ENCODE measurements at places on chromosomes 11 and 22.

DNA sequence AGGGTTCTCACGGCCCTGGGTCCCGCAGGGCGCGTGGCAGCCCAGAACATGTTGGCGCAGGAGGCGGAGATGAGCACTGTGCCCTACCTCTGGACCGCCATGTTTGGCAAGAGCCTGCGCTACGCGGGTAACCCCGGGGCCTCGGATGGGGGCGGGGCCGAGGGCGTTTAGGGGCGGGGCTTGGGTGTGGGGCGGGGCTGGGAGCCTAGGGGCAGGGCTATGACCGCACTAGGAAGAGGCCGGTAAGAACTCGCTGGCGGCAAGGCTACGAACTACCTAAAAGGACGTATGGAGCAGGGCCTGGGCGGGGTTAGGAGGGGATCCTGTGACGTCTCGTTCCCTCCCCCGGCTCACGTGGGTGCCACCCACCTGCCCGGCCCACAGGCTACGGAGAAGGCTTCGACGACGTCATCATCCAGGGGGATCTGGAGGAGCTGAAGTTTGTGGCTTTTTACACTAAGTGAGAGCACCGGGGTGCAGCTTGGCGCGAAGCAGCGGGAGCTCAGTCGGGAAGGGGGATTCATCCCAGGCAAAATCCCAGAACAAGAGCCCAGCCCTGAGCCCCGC lies 2.8 kb upstream of the LZTR1 start:
- DNase-seq: peak; percentile 71

DNA sequence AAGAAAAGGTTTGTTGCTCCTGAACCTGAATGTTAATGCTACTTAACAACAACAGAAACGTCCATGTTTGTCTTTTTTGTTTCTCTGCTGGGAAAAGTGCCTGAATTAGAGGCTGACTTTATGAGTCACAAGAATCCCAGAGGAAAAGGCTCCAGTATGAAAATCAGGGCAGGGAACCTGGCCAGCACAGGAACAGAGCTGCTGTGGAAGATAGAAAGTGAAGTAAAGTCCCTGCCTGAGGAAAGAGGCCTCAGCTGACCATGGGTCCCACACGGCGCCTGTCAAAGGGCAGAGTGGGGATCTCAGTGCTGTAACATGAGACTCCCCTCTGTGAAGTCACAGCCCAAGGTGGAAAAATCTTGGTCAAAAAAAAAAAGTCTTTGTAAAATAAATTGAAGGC lies 632.3 kb upstream of the CCDC90B start:
- no peak for DNase-seq

DNA sequence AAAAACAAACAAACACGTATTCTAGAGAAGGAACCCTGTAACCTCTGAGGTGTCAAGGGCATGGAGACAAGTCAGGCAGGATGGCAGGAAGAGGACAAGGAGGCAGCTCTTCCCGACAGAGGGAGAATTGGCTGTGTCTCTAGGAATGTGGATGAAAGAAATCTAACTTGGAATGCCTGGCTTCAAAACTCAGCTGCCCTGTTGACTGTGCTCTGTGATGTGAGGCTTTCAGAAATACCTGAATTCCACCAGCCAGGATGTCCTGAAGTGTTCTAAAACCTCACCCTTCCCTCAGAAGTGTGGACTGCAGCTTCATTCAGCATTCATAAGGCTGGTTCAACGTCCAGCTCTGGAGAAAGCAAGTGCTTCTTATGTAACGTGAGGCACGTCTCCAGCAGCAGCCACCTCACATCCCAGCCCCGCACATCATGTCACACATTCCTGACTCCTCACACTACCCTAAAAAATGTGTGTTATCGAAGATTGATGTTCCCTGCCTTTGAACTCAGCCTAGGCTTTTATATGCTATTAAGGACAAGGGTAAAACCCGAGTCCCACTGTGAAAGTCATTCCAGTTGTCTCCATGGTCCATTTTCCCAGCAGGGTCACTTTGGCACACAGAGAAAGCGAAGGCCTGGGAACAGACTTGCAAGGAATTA lies 398.9 kb downstream of the ETS1 start:
- DNase-seq: no peak

GRCh38 chr22:43155789-43156188 lies 4.4 kb downstream of the TSPO start:
- no peak for DNase-seq

- peak; percentile 86 for DNase-seq
These were observed 5.9 kb upstream of the ETS1 start for GRCh38 chr11:128593281-128593680.

- DNase-seq: no peak
These were observed 41.3 kb downstream of the NARS2 start for GRCh38 chr11:78533399-78533798.

GRCh38 chr11:68118706-68119448 lies 2.3 kb downstream of the CHKA start:
- DNase-seq: peak; percentile 77

- DNase-seq: peak; percentile 49
These were observed 697 bp downstream of the RNF169 start for GRCh38 chr11:74749127-74749964.

- DNase-seq: no peak
These were observed 16.6 kb upstream of the NTM start for GRCh38 chr11:131353766-131354165.

DNA sequence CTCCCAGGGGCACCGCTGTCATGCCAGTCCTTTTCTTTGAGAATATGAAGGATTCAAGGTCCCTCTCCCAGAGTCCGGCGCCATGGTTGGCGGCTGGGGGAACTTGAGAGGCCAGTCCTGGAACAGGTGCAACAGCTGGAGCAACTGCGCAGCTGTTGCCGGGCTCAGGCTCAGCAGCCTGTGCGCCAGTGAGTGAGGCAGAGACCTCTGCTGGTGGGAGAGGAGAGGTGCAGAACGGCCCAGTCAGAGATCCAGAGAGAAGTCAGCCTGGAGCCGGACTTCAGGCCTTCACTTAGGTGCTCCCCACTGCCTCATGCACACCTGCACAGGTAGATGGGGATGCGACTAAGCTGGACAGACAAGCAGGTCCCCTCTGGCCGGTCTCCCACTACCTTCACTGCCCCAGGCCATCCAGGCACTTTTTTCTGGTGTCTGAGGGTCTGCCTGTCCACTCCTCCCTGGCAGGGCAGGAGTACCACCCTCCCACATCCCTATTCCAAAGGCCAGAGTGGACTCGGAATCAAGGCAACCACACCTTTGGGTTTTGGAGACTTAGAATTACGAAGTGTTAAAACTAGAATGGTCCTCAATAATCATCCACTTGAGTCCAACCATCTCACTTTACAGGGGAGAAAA lies 4.6 kb downstream of the CHRDL2 start:
- peak; percentile 72 for DNase-seq

- DNase-seq: peak; percentile 21
These were observed 51.7 kb downstream of the ZBTB16 start for GRCh38 chr11:114110952-114111947.

- DNase-seq: no peak
These were observed 15.5 kb upstream of the TMEM123 start for GRCh38 chr11:102467853-102468580.

DNA sequence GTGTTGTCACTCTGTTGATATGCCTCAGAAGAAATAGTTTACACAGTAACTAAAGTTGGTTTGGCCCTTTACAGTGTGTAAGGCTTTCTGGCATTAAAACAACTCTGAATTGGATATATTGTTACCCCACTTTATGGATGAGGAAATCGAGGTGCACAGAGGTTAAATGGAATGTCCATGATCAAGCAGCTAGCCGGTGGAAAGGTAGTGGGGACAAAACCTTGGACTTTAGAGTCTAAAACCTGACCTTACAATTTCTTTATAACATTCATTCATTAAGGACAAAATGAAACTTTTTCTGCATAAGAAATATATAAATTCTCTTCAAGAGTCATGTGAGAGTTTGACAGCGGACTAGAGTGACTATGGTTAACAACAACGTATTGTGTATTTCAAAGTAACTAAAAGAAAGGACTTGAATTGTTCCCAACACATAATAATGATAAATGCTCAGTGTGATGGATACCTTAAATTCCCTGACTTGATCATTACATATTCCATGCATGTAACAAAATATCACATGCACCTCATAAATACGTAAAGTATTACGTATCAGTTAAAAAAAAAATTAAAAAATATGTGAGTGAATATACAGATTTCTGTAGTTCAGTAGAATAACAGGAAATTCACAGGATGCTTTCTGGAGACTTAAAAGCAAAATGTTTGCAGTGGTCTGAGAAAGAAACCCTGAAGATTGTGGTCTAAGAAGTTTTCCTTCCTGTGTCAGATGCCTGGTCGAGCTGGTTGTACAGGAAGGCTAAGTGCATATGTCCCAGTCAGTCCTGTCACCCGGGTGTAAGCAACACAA lies 51.0 kb downstream of the TEAD1 start:
- DNase-seq: peak; percentile 68

- no peak for DNase-seq
These were observed 32.2 kb upstream of the TRIM29 start for GRCh38 chr11:120169981-120170698.

GRCh38 chr11:118033443-118033842 lies 43.4 kb upstream of the TMPRSS4 start:
- no peak for DNase-seq

GRCh38 chr11:103070142-103070541 lies 21.8 kb downstream of the DCUN1D5 start:
- DNase-seq: no peak

DNA sequence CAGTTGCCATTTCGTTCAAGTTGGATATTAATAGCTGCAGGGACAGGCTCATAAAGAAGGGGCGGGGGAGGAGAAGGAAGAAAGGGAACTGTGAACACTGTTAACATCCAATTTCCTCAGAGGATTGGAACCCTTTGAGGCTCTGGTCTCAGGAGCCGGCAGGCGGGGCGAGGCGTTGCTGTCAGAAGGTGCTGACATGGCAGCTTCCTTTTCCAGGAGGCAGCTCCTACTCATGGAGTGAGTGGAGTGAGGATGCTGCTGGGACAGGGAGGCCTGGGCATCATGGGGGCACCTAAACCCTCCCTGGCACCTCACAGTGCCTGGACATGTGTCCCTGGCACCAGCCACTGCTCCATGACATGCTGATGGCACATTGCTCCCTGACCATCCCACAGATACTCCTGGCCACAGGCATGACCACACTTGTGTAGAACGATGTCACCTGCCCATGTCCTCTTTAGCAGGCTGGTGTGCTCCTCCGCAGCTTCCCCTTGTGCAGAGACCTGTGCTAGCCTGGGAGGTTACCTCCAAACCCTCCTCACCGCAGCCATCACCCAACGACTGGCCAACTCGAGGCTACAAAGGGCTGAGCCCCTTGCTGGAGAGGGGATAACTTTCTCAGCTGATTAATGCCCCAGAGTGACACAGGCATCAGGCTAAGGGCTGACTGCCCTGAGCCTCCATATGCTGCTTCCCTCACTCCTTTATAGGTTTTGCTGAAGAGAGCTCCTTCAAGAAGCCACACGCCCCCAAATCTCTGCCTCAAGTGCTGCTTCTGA lies 79.6 kb upstream of the NECTIN1 start:
- DNase-seq: no peak

DNA sequence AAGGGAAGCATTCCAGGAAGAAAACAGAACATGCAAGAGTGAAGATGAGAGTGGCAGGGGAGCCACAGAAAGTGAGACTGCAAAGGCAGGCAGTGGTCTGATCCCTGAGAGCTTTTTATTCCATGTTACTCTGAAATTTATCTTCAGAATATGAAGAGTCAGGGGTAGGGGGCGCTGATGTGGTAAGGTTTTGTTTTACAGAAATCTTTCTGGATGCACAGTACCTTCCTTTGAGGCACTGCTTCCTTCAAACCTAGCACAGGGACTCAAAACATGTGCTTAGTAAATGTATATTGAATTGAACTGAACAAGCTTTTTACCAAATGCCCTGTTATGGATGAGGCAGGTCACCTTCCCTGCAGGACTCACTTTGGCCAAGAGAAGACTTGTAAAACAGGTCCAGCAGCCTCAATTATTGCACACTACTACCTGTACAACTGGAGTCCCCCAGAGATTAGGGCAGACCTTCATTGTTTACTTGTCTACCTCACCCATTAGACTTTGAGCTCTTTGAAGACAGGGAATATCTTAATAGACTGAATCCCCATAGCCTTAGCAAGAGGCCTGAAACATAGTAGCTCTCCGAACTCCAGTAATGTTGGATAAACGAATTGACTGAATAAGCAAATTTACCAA lies 2.2 kb downstream of the PAK1 start:
- DNase-seq: no peak

- no peak for DNase-seq
These were observed at the start of gene CYTH4 for GRCh38 chr22:37282385-37282677. TSS of gene CYTH4 (plus strand) at chr22:37282508. CDS start at chr22:37282570, 62 bp downstream.

DNA sequence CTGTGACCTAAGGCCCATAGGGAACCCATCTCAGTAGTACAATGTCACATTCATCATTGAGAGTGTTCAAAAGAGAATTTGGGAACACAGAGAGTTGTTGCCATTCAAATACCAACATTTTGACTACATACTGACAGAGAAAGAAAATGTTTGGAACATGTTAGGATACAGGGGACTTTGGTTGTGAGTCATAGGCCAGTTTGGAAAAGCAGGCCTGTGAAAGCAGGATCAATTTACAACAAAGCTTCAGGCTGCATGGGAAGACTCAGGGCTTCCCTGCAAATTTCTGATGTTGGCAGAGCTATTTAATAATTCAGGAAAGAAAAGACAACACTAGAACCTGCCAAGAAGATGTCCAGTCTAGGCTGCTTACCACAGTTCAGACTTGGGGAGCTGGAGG lies 374 bp downstream of the NLRP10 start:
- peak; percentile 5 for DNase-seq

- no peak for DNase-seq
These were observed 111.0 kb downstream of the ST3GAL4 start for GRCh38 chr11:126466236-126467045.

DNA sequence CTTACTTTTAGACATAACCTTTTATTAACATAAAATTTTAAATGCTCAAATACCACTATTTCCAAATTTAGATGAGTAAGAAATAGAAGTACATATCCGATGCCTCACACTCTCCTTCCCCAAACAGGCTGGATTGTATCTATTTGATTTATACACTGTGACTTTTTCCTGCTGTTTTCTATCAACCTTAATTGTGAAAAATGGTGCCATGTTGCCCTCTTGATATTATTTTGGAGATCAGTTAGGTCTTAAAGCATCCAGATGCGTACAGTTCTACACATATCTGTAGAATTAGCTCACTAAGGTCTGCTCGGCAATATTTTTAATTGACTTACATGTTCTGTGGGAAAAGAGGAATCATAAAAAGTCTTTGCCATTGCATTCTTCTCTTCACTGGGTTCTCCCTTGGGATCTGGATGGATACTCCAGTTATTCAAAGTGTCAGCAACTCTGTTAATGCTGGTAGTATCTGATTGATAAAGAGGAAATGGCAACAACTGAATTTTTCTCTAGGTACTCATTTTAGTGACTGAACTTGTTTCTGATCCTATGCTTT lies 27.2 kb downstream of the EIF3M start:
- DNase-seq: no peak

GRCh38 chr22:26462051-26462450 lies 21.5 kb downstream of the HPS4 start:
- DNase-seq: no peak

GRCh38 chr22:46171940-46172339 lies 21.6 kb downstream of the PPARA start:
- DNase-seq: no peak

DNA sequence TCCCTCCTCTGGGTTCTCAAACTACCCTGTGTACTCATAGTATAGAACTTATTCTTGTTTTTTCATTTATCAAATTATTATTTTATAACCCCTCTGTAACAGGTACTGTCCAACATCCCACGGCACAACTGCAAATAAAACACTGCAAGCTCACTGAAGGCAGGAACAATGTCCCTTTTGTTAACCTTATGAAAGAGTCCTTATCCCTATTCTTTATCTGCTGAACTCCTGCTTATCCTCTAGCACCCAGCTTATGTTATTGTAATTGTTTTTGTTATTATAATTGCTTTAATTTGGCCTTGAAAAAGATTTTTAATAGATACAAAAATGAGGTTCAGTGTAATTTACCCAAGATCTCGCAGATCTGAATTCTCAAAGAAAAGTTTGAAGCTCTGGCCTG lies 130.4 kb downstream of the MSANTD4 start:
- no peak for DNase-seq

Measured in mesenchymal stem cell (in vitro differentiated cells and primary cell).